DMS153 (cell line): ENCODE measurements at places on chromosomes 7 and 10.

GRCh38 chr7:158789842-158790241, 39.5 kb downstream of the ESYT2 start:
- no peak for DNase-seq

DNA sequence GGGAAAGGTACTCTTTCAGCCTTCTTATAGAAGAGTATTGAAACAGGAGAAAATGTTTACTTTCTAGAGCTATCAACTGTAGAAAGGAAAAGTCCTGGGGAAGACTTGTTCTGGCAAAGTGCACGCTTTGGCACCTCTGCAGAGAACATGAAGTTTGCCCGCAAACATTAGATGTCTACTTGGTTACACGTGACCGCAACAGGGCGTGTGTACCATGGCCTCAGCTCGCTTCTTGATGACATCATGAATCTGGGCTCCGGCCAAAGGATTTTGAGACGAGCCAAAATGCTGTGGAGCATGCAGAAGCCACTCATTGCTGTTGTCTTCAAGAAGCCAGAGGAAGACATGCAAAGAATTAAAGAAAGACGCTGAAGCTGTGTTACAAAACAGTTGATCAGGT, 8.6 kb upstream of the TAS2R60 start:
- no peak for DNase-seq

DNA sequence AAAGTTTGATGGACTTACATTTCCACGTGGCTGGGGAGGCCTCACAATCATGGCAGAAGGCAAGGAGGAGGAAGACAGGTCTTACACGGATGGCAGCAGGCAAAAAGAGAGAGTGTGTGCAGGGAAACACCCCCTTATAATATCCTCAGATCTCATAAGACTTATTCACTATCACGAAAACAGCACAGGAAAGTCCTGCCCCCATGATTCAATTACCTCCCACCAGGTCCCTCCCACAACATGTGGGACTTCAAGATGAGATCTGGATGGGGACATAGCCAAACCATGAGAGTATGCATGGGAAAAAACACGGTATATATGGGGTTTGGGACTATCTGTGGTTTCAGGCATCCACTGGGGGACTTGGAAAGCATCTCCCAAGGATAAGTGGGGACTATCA, 78.0 kb downstream of the PLXNA4 start:
- DNase-seq = no peak

- DNase-seq = no peak
Measured at GRCh38 chr7:104174798-104175197, 33.0 kb downstream of the ORC5 start.

GRCh38 chr7:156785998-156786543, 106.9 kb downstream of the LMBR1 start:
- no peak for DNase-seq

GRCh38 chr10:58826694-58827093, 314.0 kb downstream of the BICC1 start:
- DNase-seq = no peak

DNA sequence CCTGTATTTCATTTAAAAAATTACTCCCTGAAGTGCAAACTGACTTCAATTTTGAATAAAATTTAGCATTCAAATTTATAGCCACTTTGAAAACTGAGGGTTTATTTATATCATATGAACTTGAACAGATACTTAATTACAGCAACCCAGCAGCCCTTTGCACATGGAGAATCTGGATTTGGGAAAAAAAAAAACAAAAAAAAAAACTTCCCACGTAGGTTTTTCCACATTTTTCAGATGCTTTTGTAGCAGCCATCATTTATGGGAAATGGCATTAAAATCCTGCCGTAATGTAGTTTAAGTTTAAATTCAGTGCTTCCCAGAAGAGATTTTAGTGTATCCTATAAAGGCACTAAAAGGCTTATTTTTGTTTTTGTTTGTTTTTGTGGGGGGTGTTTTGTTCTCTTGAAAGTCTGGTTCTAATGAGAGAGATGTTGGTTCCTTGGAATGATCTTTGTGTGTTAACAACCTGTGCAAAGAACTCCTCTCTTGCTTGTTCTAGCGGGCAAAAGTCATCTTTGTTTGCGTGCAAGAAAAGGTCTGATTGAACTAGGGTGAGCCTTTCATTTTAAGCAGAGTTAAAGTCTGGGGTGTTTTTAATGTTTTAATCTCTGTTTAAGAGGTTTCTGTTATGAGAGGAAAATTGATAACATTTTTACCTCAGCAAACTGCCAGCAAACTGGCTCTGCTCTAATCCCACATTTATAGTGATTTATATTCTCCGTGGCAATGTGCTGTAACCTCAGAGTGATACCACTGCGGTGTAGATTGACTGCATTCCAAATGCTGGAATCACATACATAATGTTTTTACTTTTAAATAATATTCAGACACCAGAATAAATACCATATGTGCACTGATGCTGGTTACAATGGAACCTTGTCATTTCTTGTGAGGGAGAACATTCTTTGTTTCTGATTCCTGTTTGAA, 105.5 kb downstream of the WNT2 start:
- DNase-seq = no peak

DNA sequence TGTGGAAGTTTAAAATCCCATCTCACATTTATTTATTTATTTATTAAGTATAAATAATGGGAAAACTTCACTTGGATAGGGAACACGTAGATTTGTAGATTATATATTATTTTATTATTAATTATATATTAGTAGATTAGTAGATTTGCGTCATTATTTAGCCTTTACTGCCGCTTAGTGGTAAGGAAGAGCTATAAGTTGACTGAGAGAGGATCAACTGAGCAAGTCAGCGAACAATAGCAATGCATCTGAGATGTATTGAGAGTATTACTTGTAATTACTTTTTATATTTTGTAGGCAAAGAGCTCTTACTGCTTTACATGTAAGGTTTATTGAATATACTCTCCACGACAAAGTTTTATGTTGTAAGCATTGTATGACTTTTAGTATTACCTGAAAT, 244.5 kb upstream of the ANKRD30A start:
- DNase-seq = no peak

DNA sequence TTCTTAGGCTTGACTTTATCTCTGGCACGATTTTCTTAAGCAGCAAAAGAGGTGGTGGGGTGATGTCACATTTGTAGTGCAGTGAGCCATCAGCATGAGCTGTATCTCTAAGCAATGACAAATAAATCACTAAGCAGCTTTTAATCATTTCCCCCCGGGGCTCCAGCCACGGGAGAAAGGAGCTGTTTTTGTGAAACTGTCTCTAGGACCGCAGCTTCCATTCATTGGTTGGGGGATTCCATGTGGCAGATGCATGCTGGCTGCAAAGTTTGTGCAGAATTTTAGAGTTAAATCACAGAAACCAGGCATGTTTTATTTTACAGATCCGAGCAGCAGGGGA, 464 bp downstream of the KIAA1217 start:
- no peak for DNase-seq

DNA sequence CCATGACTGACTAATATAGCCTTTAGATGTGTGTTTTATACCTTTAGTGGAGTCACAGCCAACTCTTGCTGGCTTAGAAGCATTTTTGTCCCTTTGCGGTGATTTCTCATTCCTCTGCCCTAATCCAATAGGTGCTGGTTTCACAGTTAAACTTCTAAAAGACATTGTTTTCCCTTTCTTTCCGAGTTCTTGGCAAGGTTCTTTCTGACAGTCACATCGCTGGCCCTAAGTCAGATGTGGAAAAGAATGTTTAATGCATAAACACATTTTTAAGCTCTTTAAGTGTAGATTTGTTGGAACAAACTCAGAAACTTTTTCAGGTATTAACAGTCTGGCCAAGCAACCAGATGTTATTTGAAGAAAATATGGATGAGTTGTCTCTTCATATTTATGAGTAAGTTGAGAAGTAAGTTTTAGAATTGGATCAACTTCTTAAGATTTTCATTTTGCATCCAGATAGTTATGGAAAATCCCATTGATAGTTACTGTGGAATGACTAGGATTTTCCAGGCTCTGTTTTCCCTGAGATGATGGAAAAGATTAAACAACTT, 4.1 kb downstream of the EPDR1 start:
- DNase-seq = no peak

GRCh38 chr10:77602231-77602912, 35.2 kb downstream of the KCNMA1 start:
- DNase-seq = no peak

DNA sequence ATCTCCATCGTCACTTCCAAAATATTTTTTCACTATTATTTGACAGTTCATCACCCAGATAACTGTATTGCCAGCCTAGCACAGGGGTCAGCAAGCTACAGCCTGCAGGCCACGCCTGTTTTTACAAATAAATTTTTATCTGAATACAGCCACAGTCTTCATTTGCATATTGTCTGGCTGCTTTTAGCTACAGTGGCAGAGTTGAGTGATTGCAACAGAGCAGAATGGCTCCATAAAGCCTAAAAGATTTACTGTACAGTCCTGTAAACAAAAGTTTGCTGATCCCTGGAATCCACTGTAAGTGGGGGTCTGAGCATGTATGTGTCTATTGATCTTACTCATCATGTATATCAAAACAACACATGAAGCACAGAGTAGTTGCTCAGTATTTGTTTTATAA, 45.9 kb upstream of the GNAI1 start:
- DNase-seq = no peak

DNA sequence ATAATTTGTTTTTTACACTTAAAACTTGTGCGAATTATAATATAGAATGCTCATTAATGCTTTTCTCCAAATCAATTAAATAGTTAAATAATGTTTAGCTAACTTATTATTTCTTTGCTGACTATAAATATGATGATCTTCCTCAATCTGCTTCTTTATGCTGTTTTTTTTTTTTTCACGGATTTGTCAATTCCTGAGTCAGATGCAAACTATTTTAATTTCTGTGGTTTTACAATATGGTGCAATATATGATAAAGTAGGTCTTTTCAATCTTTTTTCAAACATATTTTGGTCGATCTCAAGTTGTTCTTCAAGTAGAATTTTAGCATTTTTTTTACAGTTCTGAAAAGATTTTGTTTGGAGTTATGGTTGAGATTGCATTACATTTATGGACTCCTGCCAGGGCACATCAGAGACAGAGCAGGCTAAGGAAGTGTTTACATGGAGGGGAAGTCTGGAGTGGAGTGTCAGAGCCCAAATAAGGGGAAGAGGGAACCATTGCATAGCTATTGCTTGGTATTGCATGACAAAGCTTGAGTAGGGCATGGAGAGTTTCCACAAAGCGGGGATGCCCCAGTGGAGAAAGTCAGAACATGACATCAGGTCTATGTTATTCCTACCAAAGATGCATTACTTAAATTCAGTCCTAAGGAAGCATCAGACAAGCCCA, 204.4 kb downstream of the OTUD1 start:
- DNase-seq = no peak

DNA sequence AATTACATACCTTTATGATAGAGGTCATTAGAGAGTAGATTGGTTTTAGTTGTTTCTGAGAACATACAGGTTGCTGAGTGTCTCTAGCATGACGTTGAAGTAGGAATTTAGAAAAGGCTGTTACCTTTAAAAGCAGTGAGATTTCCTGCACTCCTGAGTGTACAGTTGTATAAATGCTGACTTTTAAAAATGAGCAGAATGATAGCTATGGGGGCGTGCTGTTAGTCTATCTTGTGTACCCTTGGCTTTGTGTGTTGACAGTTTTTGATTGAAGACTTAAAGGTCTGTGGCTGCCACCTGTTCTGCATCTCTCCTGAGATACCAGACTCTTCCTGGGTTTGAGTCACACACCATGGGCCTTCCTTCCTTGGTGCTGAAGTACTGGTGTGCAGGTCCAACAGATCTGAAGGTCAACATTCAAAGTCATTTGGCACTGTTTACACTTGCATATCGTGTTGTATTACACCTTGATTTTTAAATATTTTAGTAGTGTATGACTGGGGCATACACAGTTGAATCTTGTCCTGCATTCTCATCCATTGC, 23.8 kb downstream of the DNAJB6 start:
- DNase-seq = no peak

DNA sequence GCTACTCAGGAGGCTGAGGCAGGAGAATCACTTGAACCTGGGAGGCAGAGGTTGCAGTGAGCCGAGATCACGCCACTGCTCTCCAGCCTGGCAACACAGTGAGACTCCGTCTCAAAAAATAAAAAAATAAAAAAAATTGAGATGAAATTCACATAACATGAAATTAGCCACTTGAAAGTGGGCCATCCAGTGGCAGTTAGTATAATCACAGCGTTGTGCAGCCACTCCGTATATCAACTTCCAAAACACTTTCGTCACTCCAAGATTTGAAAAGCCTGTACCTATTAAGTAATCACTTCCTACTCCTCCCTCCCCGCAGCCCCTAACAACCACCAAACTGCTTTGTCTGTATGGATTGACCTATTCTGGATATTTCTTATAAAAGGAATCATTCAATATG, 20.7 kb upstream of the CACUL1 start:
- DNase-seq = no peak

DNA sequence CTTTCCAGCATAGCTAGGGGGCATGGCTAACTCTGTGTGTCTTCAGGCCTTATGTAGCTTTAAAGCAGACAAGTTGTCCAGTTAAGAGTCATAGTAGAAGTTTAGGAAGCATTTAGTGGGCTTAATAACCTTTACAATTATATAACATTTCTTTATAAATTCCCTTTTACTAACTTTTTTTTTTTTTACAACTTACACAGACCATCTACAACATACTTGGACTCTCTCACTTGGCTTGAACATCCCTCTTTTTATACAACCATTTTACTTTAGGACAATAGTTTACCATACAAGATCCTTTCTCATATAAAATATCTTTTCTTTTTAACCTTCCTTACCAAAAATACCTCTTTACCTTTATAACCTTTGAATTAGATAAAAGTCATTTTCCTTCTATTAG, 26.3 kb downstream of the SP4 start:
- no peak for DNase-seq

DNA sequence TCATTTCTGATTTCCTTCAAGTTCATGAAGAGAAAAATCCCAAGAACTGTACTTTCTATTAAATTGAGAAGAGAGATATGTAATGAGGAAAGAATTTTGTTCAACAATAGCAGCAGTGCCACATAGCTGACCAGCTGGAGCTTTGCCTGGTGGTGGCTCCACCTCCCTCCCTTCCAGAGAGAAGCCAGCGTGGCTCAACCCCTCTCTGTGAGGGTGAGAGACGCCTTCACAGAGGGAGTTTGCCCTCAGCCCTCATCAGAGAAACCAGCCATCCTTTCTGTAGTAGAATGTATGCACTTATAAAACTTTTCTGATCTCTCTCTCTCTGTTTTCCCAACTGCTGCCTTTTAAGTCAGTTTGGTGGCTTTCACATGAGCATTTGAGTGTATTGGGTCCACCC, 20.5 kb upstream of the COL1A2 start:
- no peak for DNase-seq

DNA sequence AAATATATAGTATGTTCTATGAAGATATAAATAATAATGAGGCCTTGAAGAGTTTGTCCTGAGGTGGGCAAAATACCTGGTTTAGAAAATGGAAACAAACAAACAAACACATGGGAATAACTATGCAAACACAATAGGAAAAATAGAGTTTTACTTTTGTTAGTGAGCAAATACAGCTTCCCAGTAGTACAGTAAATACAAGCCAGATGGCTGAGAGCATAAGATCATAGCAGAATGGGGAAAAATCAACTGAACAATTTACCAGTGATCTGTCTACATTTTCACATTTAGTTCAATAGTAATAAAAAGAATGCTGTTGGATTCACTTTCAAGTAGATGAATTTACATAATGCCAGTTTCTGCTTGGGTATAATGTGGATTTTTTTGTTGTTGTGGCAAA, 45.1 kb downstream of the ADD3 start:
- no peak for DNase-seq

GRCh38 chr10:86333826-86334487, 32.6 kb downstream of the GRID1 start:
- DNase-seq = peak; percentile 42

GRCh38 chr10:49738616-49739360, 23.3 kb downstream of the OGDHL start:
- DNase-seq = no peak
